ENCODE measurements at places on chromosomes 13 and 19. TPM values are rescaled to one million over a fixed set of nuclear protein-coding genes. Genes with fewer than 3 reads are reported as not detected.

GRCh38 chr19:38049105-38049649 is 142.2 kb downstream of the SIPA1L3 start:
- no peak for DNase-seq

DNA sequence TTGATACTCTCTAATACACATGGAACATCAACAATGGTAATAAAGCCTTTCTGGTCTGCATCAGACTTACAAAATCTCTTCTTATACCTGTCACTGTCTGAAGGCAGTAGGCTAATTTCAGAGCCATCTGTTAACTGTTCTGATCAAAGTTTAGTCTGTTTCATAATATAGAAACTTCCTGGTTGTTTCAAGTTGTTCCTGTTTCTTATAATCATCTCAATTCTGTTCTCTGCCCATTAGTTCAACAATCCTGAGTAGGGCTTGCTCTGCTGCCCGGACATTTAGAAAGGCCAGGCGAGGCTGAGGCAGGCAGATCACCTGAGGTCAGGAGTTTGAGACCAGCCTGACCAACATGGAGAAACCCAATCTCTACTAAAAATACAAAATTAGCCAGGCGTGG is 5.4 kb upstream of the ZSCAN5A start:
- DNase-seq = no peak

DNA sequence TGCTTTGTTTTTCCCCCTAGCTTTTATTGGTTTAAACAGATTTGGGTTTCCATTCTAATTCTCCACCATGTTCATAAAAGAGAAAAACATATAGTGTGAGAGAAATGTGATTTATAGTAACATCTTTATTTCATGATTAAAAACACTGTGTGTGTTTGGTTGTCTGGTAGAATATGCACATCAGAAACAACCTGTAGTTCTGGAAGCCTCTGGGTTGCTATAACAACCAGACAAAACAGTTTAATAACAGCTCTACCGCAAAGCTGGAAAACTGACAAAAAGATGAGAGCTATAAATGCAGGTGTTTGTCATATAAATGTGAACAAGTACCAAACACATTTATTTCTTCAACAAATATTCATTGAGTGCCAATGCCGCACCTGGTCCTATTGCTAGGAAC is 9.8 kb downstream of the KBTBD6 start:
- no peak for DNase-seq

- no peak for DNase-seq
Observed at GRCh38 chr13:102141625-102142472, 260.0 kb downstream of the FGF14 start.

DNA sequence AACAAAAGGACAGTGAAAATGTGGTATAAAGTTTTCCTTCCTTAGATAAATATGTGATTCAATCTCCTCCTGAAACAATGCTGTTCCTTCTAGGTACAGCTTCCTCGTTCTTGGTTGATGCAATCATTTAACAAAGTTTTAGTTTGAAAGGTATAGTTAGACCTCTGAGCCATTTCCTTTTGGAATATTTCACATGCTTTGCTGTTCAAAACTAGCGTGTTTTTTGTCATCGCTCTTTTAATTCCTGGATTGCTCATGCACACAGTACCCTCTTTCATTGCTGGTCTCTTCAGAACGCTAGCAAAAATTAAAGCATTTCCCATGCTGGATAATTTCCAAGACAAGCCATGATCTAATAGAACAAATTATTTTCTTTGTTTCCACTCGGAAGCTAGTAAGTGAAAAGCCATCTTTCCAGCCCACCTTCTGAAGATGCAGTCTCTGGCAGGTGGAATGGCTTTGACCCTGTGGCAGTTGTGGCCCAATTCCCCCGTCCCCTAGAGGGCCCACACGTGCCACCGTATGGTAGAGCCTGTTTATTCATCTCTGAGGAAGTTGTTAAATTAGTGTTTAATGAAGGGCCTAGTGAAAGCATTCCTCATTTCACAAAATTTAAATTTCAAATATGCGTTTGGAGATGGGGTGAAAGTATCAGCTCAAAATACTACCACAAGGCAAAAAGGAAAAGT is 1040.6 kb upstream of the SLC10A2 start:
- no peak for DNase-seq

DNA sequence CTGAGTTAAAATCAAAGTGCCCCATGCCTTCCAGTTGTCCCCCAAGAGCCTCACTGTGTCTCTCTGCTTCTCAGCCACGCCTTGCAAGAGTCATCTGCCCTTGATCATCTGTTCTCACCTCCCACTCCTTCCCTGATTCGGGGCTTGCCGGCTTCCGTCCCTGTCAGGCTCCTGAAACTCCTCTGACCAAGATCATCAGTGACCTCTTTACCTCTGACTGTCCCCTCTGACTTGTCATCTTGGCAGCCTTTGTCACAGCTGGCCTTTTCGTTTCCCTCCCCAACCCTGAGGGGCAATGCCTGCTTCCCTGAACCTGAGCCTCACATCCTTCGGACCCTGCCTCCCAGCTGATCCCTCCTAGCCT is 66.3 kb downstream of the MAP4K1 start:
- DNase-seq = no peak

GRCh38 chr13:39960191-39960590 is 304.7 kb downstream of the COG6 start:
- no peak for DNase-seq

GRCh38 chr13:25738342-25739196 is 313.2 kb downstream of the SHISA2 start:
- DNase-seq = no peak

DNA sequence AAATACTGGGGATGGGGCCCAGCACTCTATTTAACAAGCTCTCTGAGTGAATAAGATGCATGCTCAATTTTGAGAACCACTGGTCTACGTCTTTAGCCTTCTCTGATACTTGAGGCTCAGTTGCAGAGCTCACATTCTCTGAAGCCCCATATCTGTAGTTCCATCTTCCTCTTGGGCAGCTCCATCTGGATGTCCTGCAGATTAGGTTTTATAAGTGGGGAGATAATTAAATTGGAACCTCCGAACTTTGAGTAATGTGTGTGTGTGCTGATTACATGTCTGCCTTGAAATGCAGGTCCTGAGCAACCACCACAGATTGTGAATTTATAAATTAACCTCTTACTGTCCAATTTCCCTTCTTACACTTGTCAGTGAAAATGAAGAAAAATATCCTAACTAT is 7.2 kb upstream of the RASL11A start:
- no peak for DNase-seq

DNA sequence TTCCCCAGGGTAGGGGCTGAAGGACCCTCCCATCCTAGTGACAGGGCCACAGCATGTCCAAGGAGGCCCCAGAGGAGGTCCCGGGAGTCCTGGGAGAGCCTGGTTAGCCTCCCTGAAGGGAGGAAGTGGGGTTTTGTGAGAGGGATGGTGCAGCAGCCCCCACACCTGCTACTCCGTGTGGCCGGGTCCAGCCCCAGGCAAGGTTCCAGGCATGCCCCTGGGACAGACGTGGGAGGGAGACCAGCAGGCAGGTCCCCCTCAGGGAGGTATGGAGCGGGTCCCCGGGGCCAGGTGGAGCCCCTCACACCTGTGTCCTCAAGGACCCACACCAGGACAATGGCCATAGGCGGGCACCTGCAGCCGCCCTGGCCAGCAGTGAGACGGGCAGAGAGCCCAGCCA is 1.9 kb upstream of the F7 start:
- DNase-seq = no peak

DNA sequence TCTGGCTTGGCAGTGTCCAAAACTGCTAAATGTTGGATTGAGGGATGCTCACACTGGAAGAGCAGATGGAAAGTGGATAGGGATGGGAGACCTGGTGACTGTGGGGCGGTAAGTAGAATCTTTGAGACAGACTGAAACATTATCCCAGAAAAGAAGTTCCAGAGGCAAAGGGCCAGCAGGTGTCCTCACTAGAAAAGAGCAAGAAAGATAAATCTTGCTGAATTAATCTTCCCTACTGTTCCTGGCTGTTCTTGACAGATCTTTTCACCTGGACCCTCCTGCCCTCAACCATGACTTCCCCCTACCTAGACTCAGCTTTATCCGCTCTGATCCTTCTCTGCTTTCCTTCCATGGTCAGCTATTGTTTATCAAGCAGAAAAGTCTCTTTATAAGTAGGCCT is 35.0 kb upstream of the FRY start:
- DNase-seq = no peak

The SAMD4B gene
- 101 TPM for total RNA-seq

The LSR gene
- total RNA-seq = 13.1 TPM

The NTF4 gene
- total RNA-seq = not detected

The SPACA4 gene
- total RNA-seq = not detected

Data from aorta (tissue), 5 donors.